HFFc6 (cell line): ENCODE measurements at places on chromosomes 2 and 18.

GRCh38 chr2:2847209-2847676, 516.2 kb upstream of the MYT1L start:
- no peak for DNase-seq

DNA sequence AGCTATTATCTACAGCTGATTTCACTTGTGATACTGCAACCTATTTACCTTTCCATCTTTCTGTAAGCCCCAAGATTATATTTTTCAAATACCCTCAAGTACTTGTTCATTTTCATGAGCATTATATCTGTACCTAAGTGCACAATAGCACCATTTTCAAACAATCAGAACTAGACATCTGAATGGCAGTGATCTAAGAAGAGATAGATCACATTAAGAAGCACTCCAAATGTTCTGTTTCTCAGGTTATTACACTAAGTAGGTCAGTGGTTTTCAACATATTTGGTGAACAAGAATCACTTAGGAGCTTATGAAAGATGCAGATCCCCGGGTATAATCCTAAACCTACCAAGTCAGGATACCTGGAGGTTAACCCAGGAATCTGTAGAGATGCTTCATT, 872.7 kb downstream of the DCDC2C start:
- no peak for DNase-seq

DNA sequence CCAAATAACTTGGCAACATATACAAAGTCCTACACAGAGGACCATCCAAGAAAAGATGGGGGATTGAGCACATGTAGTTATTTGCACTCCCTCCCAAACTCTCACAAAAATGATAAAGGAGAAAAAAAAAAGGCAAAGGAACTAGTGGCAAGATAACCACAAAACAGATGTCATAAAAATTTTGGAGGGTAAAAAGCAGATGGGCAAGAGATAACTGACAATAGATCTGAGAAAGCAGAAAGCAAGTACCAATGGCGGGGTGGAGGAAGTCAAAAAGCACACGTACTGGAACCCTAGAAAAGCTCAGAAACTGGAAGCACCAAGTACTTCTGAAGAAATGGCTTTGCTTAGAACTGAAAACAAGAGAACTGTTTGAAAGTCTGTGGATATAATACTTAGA, 82.0 kb downstream of the WDPCP start:
- DNase-seq: no peak

DNA sequence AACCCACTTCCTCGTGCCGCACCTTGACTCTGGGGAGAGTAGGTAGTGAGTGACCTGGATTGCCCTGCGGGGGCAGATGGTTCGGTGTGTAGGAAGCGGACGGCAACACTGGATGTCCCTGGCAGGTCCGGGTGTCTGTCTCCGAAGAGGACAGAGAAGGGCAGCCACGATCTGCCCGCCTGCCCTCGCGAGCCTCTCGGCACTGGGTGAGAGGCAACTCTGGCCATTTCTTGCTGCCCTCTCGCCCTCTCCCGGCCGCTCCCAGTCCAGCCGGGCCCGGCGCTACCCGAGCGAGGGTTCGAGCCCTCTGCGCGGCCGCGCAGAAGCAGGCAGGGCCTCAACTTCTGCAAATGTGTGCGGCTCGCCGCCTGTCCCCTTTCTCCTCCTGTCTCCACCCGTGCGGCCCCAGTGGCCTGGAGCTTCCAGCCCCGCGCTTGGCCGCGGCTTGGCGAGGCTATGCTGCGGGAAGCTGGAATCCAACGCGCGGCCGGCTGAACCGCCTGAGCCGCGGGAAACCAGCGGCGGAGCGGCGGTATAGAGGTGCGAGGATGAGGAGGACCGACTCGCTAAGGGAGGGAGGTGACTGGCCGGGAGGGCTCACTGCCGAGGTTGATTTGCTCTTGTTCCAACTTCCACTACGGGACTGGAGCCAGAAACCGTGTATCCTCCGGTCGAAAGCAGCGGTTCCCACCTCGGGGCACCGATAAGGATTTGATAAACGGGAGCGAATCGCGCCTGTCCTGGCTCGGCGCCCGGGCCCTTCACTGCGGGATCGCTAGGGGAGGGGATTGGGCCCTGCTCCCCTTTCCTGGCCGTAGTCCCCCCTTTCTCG, 1.5 kb downstream of the EPAS1 start:
- peak; percentile 42 for DNase-seq

- DNase-seq: no peak
Observed at GRCh38 chr18:9482790-9483189, 7.5 kb downstream of the RALBP1 start.
